ENCODE measurements at places on chromosomes 16 and 17.

- no peak for DNase-seq
Measured at GRCh38 chr16:51085271-51085670, 65.8 kb downstream of the SALL1 start.

DNA sequence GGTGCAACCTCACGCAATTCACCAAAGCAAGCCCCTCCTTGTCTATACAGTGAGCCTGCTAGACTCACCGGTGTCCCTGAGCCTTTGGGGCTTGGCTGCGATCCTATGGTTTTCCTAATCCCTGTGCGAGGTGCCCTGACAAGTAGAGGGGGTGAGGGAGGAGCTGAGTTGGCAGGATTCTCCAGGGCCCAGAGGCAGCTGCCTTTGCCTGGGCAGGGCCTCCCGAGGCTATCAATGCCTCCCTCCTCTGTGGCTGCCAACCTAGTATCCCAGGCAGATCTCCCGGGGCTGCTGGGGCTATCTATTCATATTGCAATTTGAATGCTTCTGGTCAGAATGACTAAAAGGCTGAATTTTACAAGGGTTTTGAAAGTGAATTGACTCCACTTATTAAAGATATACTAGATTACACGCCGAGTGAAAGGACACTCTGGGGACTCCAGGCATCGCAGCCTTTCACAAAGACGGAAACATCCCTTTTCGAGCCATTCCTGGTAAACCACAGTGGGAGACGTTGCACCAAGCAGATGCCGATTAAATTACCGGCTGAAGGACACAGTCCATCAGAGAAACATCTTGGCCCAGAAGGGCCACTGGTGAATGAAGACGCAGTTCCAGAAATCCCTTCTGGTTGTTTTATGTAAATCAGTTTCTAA, 11.3 kb upstream of the PITPNM3 start:
- DNase-seq: no peak

DNA sequence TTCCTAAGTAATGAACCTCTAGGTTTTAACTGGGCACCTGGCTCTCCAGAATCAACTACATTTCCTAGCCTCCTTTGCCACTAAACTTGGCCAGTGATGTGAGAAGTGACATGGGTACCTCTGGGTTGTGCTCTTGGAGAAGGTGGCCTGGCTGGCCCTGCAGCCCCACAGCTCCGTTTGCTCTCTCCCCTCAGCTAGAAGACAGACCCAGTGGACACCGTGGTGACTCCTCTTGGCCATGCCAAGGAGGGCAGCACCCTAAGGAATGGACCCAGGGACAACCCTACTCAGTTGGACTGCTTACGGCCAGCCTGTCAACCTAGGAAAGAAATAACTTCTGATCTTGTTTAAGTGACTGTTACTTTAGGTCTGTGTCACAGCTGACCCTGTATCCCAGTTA, 151.4 kb downstream of the TMEM132E start:
- DNase-seq: no peak

- DNase-seq: no peak
Measured at GRCh38 chr16:86293906-86294305, 216.4 kb upstream of the FOXF1 start.

DNA sequence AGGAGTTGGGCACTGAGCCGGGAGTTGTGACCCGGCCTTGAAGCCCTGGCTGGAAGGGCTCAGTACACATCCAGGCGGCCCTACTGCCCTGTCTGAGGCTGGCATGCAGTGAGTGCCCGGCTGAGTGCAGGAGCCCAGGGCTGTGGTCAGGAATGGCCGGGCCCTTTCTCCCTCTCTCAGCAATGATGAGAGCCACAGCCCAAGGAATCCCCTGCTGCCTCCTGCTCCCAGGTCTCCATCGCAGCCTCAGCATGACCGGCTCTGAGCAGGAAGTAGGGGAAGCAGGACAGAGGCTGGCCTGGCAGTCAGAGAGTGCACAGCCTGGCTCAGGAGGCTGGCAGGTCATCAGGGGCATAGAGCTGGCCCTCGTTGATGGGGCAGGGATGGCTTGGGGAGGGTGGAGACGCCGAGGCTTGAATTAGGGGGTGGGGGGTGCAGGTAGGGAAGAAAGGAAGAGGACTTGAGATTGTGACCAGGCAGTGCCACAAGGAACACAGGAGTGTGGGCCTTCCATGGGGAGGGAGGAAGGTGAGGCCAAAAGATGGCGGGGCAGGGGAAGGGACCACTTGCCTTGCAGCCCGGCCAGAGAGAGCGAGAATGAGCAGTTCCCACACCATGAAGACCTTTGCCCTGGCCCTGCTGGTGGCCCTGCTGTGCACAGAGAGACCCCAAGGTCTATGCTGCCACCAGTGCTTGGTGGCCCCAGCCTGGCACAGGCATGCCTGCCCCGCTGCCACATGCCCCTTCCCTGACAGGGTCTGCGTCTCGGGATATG, 32.1 kb upstream of the KRT17 start:
- DNase-seq: no peak

GRCh38 chr16:82560805-82561325, 65.9 kb upstream of the CDH13 start:
- no peak for DNase-seq

DNA sequence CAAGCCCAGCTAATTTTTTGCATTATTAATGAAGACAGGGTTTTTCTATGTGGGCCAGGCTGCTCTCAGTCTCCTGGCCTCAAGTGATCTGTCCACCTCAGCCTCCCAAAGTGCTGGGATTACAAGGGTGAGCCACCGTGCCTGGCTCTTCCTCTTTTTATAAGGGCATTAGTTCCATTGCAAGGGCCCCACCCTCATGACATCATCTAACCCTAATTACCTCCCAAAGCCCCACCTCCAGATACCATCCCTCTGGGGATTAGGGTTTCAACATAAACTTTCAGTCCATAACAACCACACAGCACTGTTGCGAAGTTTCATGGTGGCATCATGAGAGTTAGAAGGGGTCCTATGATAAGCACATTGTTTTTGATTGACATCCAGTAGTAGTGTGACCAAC, 277.7 kb downstream of the GRIN2A start:
- DNase-seq: no peak

DNA sequence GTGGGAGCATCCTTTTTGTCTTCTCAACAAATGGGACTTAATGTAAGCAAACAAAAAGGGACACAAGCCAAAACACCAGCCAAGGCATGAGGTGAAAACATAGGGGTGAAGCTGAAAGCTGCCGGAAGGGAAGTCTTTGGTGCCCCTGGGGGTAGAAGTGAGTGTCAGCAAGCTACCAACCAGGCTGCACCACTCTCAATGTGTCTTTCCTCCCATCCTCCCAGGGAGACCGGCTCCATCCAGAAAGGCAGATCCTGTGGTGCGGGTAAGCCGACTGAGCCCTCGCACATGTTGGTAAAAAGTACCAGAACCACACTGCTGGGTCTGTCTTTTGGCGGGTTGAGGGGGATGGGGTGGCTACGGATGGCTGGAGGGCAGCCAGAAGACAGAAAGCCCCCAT, 52.0 kb upstream of the SREBF1 start:
- no peak for DNase-seq

GRCh38 chr16:49116873-49117272, 164.8 kb downstream of the CBLN1 start:
- DNase-seq: no peak

- no peak for DNase-seq
Measured at GRCh38 chr17:7835814-7836595, 2.0 kb downstream of the KDM6B start.

DNA sequence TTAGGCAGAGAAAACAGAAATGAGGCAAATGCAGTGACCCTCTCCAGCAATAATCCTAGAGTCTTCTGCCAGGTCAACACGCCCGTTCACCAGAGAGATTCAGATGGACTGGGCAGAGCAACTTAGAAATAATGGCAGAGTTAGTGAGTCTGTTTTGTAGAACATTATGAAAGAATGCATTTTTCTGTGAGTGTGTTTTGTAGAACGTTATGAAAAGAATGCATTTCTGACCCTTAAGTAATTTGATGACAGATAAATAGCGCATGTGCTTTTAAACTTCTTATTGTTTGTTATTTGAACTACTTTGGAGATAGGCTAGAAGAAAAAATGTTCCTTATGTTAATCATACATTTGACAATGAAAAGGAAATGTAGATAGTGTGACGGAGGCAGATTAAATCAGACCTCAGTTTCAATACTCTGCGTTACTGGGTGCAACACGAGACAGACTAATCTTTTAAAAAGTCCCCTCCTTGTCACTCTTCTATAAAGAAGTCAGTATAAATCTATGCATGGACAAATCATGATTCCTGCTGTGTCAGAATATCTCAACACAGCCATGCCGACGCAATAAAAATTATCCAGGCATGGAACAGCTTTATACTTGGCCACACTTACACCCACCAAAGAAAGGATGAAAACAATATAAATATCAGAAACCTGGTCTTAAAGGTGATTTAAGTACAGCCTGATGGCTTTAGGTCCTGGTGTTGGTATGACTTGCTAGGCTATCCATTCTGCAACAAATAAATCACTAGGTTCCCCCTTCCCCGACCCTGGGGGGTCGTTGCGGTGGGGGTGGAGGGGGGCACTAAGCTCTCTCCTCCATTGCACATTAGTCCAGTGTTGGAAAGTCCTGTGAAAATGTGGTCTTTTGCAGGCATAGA, 47.8 kb downstream of the MARCHF10 start:
- no peak for DNase-seq

DNA sequence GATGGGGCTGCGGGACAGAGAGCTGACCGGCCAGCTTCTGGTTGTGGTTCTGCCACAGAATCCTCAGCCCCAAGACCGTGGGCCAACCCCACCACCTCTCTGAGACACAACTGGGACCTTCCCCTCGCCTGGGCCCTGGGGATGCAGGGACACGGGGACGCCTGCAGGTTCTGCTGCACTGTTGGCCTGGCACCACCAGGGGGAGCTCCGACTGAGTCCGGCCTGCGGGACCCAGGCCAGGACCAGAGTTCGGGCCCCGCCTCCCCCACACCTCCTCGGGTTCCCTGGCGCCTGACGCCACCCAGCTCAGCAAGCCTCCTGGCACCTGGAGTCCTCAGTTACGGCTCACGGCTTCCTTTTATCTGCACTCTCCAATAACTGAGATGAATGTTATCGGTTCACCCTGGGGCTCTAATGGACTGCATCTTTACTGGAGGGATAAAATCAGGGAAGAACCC, 27.3 kb downstream of the TBC1D16 start:
- peak; percentile 79 for DNase-seq

- DNase-seq: no peak
Measured at GRCh38 chr17:83067071-83067717, 12.2 kb upstream of the METRNL start.

- DNase-seq: no peak
Measured at GRCh38 chr17:973053-973452, 6.5 kb downstream of the NXN start.

DNA sequence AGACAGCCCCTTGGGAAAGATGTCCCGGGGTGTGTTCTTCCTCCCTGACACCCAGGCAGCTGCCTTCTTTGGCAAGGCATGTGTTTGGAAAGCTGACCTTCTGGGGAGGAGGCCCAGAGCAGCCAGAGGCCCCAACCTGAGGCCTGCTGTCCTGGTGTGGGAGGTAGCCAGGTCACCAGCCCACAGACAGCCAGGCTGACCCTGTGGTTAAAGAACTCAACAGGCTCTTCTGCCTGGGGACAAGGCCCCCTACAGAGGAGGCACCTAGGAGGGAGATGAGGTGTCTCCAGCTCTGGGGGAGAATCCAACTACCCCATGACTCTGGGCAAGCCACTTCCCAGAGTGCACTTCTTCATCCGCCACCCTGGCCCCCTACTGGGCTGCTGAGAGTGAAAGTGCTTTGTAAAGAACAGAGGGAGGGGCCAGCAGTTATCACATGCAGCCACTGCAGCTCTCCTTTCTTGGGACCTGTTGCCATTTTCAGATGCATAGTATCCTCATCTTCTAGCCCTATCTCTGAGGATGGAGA, 13.1 kb upstream of the SREBF1 start:
- DNase-seq: no peak

DNA sequence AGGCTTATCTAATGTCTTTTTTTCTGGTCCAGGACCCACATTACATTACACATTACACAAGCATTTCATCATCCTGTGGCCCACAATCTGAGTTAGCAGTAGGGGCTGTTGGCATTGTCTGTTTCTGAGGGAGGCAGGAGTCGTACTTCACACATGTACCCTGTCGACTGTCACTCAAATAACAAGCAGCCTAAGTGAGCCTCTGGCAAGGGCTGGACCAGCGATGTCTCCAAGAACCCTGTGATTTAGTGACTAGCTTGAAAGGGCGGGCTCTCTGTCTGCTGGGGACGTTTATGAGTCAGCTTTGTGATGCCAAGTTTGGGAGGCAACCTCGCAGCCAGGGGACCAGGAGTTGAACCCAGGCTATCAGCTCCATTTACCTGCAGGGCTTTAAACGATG, 251.4 kb downstream of the HS3ST3B1 start:
- no peak for DNase-seq

- no peak for DNase-seq
Measured at GRCh38 chr17:22435231-22435974, 743.1 kb downstream of the KCNJ18 start.

DNA sequence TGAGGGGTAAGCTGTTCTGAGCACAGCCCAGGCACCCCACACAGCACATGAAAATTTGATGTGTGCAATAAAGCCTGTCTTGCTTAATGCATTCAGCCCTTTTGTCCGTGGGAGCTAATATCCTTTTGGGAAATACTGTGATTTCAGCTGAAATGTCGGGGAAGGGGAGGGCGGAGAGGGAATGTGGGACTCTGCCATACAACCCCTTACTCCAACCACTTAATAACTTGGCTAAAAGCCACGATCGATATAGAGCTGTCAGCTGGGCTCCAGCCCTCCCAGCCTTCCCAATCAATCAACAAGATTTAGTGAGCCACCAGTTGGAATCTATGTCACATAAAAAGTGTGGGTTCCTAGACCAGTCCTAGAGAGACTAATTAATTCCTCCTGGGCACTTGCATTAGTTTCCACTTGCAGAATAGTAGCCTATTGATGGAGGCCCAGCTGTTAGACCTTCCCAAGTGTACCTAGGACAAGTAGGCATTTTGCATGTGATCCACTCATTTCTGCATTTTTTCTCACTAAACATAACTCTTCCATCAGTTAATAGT, 82.7 kb upstream of the PIRT start:
- DNase-seq: no peak

DNA sequence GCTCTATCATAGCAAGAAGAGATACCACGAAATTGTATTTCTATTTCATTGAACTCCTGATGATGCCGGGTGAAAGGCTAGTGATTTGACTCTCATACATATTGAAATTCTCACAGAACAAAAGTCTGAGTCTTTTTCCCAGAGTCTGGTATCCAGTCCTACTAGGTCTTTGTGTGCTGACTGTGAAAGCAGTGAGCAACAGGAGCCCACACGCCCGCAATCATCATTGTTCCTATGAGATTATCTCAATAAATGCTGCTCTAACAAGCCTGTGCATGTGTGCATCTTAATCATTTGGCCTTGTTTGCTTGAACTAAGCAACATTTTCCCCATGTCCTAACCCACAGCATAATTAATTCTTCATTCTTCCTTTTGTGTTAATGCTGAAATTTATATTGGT, 1466.0 kb downstream of the CDH11 start:
- DNase-seq: no peak

GRCh38 chr17:82445542-82445941, 5.0 kb downstream of the CYBC1 start:
- DNase-seq: no peak

GRCh38 chr17:80252871-80253270, 7.8 kb upstream of the RNF213 start:
- peak; percentile 81 for DNase-seq

- DNase-seq: no peak
Measured at GRCh38 chr17:50631195-50631907, 3.3 kb upstream of the ABCC3 start.

GRCh38 chr17:29588562-29589411, 661 bp downstream of the GIT1 start:
- peak; percentile 58 for DNase-seq
